ENCODE measurements at places on chromosomes 12 and 14.

DNA sequence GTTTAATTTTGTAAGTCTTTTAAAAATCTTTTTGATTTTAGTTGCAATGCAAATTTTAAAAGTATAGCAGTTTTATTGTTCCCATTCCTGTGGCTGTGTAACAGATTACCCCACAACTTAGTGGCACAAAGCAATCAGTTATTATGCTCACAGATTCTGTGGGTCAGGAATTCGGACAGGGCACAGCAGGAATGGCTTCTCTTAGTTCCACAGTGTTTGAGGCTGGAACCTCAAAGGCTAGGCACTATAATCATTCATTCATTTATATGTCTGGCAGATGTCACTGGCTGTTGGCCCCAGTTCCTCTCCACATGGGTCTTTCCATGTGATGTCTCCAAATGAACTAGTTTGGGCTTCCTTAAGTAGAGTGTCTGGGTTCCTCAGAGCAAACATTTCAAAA, 193.3 kb downstream of the RAD51B start:
- DNase-seq: no peak

DNA sequence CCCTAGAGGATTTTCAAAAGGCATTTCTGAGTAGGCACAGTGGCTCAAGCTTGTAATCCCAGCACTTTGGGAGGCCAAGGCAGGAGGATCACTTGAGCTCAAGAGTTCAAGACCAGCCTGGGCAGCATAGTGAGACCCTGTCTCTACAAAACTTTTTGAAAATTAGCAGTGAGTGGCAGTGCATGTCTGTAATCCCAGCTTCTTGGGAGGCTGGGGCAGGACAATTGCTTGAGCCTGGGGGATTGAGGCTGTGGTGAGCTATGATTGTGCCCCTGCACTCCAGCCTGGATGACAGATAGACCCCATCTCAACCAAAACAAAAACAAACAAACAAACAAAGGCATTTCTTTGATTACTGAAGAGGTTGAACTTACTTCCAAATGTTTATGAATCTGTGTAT, 201.4 kb downstream of the KIF26A start:
- DNase-seq: no peak

DNA sequence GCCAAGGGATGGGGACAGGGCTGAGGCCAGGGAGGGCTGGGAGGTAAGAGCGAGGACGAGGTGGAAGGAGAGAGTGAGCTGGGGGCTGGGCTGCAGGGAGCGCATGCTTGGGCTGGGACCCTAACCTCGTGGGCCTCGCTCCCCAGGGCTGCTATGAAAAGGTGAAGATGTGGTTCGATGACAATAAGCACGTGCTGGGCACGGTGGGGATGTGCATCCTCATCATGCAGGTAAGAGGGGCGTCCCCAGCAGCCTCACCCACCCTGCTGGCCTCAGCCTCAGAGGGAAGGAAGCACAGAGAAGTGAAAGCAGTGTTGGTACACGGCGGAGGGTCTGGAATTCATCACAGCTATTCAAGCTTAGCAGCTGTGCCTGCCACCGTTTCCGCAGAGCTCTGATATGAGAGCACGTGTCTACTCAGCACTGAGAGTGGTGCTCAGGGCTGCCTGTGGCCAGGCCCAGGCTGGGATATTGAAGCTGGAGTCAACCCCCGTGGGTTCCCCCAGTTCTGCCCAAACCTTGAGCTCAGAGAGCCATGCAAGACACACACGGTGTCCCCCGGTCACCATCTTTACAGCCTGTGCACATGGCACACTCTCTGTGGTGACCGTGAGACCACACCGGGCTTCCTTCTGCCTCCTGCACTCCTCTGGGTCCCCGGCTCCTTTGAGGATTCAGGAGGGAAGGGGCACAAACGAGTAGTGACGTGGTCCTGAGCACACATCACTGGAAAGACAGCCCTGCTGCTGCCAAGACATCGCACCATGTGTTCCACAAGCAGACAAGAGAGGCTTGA, 204.6 kb downstream of the TSPAN9 start:
- DNase-seq: no peak

DNA sequence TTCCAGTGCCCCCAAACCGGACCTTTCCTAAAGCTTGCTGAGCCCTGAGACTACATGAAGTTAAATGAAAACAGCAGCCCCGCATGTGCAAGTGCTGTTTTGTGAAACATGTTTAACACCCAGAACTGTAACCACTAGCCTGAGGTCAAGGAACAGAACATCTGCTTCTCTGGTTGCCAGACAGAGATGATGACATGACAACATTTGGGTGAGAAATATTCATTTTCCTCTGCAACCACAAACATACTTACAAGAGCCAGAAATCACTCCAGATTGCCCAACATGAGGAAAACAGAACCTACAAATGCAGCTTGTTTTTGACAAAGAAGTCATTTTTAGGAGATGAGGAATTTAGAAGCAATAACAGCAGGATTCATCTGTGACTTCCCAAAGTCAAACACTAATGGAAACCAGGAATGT, 110.4 kb downstream of the BCAT1 start:
- DNase-seq: no peak

DNA sequence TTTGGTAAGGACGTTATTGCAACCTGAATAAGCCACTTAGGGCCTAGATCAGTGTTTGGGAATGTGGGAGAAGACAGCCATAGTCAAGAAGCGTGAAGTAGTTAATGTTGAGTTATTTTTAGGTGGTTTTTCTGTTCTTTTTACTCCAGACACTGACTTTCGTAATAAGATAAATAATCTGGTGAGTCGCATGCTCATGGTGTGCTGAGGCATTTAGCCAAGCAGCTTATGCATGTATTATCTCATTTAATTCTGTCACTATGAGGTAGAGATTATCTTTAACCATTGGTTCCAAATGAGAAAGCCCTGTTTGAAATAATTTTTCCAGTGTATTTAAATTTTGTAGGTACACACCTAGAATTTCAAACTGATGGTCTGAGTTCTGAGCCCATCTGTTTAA, 67.3 kb downstream of the RCOR1 start:
- no peak for DNase-seq

- DNase-seq: no peak
Measured at GRCh38 chr12:66319266-66319954, 17.1 kb downstream of the HELB start.

DNA sequence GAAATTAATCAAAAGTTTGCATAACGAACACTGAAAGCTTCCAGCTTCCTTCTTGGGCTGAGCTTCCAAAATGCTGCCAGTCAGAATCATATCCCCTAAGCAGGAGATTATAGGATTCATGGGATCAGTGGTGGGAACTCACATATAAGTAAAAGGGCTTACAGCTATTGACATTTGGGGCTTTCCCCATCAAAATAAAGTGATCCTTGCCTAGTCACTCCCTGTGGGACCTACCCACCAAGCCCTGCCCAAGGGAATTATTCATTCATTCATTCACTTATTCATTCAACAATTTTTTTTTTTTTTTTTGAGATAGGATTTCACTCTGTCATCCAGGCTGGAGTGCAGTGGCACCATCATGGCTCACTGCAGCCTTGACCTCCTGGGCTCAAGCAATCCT, 47.5 kb upstream of the NR1H4 start:
- DNase-seq: no peak
